BE2C (cell line): ENCODE measurements at places on chromosomes 6 and 20.

GRCh38 chr6:12823847-12824246, 107.3 kb downstream of the PHACTR1 start:
- DNase-seq: no peak

GRCh38 chr6:7198833-7199800, 91.4 kb downstream of the RREB1 start:
- DNase-seq: no peak

- peak; percentile 49 for DNase-seq
These were observed 11.9 kb downstream of the SLX4IP start for GRCh38 chr20:10447028-10447427.

GRCh38 chr6:112938650-112939049, 591.5 kb downstream of the RFPL4B start:
- DNase-seq: no peak

- no peak for DNase-seq
These were observed 85.2 kb upstream of the ELOVL5 start for GRCh38 chr6:53433951-53434285.

- DNase-seq: no peak
These were observed 4.6 kb upstream of the LSM14B start for GRCh38 chr20:62117658-62118057.

DNA sequence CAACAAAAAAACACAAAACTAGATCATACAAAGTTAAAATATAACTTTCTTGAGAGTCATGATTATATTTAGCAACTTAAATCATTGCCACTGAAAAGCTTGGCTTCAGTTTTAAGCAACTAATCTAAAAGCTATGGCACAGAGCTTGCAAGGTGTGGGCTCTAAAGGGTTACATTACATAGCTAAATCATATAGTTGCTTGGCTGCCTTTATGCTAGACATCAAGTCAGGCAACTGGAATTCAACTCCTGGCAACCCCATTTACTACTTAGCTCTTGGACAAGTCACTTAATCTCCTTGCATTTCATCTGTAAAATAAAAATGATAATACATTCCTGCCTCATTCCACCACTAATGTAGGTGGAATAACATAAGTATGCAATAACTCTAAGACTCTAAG, 40.9 kb upstream of the GCM1 start:
- DNase-seq: no peak

DNA sequence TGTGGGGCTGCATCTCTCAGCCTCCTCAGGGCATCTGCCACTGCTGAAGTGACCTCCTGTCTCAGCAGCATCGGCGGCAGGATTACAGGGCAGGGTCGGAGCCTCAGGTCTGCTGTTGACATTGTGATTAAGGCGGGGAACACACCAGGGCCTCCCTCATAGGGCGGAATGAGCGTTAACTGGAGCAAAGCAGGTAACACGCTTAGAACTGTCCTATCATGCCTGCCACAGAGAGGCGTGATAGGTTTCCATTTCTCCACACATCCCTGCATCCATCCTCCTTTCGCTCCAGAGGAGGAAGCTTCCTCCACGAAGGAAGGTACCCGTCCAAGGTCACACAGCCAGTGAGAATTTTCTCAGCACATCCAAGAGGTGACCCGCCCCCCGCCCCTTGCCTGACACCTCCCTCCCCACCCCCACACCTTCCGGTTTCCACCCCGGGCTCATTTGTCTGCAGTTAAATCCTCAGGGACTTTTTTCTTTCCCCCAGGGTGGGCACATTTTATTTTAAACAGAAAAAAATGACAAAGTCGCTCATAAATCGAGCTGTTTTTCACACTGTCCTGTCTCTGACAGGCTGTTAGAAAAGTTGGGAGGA, 200.8 kb downstream of the TFAP2C start:
- no peak for DNase-seq

GRCh38 chr20:63495741-63496595, 2.9 kb downstream of the EEF1A2 start:
- DNase-seq: peak; percentile 82

- DNase-seq: no peak
These were observed 27.3 kb upstream of the ZBTB24 start for GRCh38 chr6:109510358-109510757.

GRCh38 chr6:152399399-152399798, 237.8 kb downstream of the SYNE1 start:
- no peak for DNase-seq

DNA sequence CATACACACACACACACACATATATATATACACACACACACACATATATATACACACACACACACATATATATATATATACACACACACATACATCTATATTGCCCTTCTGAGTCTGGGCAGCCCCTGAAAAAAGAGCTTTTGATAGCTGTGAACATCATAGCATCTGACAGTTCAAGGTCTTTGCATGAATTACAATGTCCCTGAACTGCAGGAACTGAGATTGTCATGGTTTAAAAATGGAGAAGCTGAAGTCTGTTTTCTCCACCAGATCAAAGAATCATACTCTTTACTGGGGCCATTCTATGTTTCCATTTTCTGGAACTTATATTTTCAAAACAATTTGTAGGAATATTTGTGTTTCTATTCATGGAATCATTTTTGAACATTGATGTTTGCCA, 189.8 kb downstream of the ZDHHC14 start:
- no peak for DNase-seq

DNA sequence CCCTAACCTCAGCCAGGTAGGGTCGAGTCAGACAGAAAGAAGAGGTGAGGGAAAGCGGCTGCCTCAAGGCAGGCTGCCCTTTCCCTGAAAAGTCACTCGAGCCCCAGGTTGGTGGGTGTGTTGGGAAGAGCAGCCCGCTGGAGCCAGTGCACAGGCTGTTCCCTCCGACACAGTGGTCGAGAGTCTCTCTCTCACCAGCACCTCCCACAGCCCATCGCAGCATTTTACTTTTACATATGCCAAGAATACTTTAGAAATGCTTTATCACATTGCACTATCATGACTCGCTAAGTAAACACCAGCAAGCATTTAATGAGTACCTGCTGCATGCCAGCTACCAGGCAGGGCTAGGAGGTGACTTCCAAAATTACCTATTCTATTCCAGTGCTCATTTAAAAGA, 1.7 kb downstream of the PRPH2 start:
- no peak for DNase-seq

DNA sequence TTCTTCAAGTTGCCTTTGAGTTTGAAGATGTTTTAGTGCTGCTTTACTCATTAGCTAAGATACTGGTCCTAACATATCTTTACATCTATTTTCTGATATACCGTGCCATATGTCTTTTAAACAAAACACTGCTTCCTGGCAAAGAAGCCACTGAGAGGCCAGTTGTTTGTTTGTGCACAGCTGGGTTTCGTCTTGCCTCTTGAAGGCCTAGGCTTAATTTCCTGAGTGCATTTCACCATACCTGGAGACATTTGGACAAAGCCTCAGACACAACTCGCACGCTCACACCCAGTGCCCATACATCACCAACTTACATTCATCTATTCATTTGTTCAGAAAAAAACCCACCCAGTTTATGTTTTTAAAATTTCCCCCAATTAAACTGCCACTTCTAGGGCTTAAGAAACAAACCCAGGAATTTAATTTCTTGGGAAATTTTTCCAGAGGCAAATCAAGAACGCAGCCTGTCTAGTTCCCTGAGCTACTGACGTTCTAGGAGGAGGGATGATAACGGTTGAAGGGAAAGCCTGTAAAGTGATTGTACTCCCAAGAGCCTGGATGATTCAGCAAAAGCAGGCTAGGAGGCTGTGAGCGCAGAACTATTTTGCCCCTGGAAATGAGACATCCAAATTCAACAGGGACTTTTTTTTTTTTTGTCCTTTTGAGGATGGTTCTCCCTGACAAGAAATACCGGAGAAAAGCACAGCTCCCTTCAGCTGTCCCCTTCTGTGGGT, 77.7 kb downstream of the OLIG3 start:
- DNase-seq: no peak

DNA sequence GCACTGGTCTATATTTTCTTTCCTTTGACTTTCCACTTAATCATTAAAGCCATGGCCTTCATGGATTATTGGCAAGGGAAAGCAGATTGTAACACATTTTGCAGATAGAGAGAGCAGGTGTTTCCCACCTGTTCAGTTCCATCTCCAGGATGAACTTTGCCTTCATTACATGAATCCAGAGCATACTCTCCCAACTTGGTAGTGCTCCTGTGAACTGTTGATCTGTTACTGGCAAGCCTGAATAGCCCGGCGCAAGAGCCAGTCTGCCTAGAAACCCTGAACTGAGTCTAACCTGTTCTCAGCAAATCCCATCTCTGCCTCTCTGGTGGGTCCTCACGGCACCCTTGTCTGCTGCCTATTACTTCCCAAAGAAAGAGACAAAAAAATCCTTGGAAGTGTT, 210.3 kb downstream of the PLCB1 start:
- DNase-seq: no peak

DNA sequence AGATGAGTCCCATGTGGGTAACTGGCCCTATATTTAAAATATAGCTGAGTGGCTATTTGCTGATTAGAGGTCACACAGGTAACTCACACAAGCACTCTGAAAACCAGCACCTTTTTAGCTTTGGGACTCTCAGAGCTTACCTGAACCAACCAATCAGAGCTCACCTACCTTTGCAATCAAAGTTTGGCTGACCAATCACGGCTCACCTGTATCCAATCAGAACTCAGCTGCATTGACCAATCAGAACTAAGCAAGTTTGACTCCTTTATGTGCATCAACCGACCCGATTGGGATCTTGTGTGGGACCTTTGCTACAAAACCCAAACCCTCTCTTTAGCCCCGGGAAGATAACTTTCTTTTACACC, 106.8 kb upstream of the NXT1 start:
- DNase-seq: no peak

- DNase-seq: peak; percentile 65
These were observed 517 bp downstream of the ACTL10 start for GRCh38 chr20:33667245-33667675.

DNA sequence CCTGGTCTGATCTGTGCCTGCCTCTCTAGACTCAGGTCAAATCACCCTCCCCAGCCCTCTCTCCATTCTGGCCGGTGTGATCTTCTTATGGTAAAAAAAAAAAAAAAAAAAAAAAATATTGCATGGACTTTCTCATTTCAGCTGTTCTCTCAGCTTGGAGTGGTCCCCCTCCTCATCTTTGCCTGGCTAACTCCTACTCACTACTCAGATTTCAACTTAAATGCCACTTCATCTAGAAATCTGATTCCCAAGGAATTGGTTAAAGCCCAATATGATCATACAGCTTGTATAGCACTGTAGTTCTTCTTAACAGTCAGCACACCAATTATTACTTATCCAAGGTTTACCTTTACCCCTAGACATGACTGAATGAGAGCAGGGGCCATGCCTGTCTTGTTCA, 105.9 kb upstream of the CARMIL1 start:
- no peak for DNase-seq

- no peak for DNase-seq
These were observed 93.1 kb downstream of the HACE1 start for GRCh38 chr6:104766595-104766994.

DNA sequence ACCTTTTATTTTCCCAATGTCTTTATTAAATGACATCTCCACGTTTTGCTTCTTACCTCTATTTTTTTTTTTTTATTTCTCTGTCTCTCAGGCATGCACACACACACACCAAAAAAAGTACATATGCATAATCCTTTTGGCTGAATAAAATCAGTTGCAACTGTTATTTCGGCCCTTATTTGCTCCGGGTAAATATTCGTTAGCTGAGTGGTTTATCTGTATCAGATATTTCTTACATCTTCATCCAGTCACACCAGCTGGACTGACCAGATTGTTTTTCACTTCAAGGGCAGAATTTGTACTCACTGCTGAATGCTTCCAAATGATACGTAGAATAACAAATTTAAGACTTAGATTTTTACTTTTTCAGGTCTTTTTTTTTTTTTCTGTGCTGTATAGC, 45.5 kb downstream of the PTPN1 start:
- DNase-seq: no peak

- DNase-seq: peak; percentile 85
These were observed 4.7 kb upstream of the SULF2 start for GRCh38 chr20:47789764-47790579.

GRCh38 chr6:74073429-74073828, 377.4 kb downstream of the CD109 start:
- DNase-seq: no peak

DNA sequence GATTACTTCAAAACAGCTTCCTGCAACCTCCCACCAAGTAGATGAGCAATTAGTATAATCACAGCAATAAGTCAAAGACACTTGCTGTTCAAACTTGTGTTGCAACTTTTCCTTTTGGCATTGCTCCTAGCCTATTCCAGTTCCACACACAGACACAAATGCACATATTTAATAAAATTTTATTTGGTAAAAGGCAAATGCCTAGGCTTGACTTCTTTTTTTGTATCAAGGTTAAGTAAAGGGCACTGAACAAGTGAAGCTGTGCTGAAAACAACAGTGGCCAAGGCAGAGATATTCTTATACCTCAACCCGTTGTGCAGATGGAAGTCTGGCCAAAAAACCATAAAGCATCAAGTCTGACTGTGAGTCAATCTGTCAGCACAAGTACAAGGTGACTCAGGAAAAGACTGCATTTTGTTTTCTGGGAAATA, 708.4 kb upstream of the CITED2 start:
- DNase-seq: no peak
